ENCODE measurements at places on chromosomes 7 and 10.
A peak's percentile ranks its signal among the peaks of the same experiment; 100 is the strongest.

DNA sequence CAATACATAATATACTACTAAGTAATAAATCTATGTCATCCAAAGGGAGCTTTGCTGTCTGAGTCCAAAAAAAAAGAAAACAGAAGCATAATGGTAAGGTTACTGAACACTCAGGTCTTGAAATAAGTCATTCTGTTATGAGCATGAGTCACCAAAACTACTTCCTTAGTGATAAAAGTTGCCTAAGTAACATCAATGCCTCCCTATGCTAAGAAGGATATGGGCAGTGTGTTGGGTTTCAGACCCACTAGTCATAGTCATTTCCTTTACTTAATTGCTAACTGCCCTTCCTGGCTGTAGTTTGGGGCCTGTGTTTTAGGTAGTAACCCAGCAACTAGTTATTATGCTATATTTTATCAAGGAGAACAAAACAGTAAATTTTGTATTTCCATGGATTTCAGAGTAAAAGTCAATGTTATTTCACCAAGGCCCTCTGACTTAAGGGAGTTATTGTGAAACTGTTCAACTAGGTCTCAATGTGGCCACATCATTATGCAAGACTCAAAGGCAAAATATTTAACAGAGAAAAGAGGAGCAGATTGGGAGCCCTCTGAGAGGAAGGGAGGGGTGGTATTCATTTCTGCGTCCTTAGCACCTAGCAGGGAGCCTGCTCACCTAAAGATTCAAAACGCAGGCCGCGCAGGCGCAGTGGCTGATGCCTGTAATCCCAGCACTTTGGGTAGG is 11.7 kb upstream of the VIM start:
- DNase-seq, result no peak

- peak; percentile 26 for DNase-seq
These were observed 470.4 kb upstream of the IGFBP3 start for GRCh38 chr7:46391231-46392201.

- DNase-seq, result peak; percentile 49
These were observed 520 bp downstream of the CPA5 start for GRCh38 chr7:130345136-130345535.

- DNase-seq, result no peak
These were observed 28.6 kb upstream of the BMPER start for GRCh38 chr7:33876596-33877274.

DNA sequence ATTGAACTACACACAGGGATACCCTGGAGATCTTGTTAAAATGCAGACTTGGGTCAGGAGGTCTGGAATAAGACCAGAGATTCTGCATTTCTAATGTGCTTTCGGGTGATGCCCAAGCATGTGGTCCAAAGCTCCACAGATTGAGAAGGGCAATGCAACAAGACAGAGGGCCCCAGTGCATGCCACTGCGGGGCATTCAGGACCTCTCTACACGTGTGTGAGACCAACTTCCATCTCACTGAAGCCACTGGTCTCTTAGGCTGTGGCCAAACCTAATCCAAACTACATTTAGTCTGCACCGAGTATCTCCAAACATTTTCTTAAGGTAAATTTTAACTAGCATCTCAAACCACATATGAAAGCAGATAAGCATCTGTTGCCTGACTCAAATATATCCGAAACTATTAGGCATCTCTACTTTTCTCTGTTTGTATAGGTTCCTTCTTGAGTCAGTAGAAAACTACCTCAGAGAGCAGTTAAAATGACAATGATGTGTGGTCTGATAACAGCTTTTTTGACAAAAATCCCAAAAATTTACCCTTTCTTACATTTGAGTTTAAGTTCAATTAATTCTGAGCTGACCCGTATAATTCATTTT is 107.5 kb downstream of the ELMO1 start:
- DNase-seq, result no peak

GRCh38 chr10:30313579-30314350 is 35.3 kb downstream of the MTPAP start:
- no peak for DNase-seq

- no peak for DNase-seq
These were observed 30.2 kb upstream of the CXCL12 start for GRCh38 chr10:44415121-44415520.
